Memory B cell (primary cell): ENCODE measurements at places on chromosomes 11 and 22.
A peak's percentile ranks its signal among the peaks of the same experiment; 100 is the strongest.

- H3K4me3 ChIP-seq: no peak overlapping the region
- H3K27ac ChIP-seq: no peak overlapping the region
- no peaks in the 10 kb centered on the region for H3K27me3 ChIP-seq
- peaks cover 2% of the 10 kb centered on the region for H3K36me3 ChIP-seq
These were observed 38.7 kb upstream of the CRTAM start for GRCh38 chr11:122799406-122800105.

DNA sequence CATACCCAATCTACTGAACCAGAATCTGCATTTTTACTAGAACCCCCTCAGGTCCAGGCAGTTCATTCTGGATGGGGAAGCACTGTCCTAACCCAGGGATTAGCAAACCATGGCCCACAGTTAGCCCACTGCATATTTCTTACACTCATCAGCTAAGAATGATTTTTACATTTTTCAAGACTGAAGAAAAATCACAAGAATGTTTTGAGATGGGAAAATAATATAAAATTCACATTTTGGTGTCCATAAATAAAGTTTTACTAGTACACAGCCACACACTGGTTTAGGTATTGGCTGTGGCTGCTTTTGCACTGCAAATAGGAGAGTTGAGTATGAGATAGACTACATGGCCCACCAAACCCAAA, 59.4 kb downstream of the PPFIBP2 start:
- no peak for DNase-seq
- no peak overlapping the region for H3K4me3 ChIP-seq
- peaks cover 31% of the 10 kb centered on the region for H3K4me1 ChIP-seq
- H3K27ac ChIP-seq: no peak overlapping the region
- peaks cover 14% of the 10 kb centered on the region for H3K36me3 ChIP-seq

DNA sequence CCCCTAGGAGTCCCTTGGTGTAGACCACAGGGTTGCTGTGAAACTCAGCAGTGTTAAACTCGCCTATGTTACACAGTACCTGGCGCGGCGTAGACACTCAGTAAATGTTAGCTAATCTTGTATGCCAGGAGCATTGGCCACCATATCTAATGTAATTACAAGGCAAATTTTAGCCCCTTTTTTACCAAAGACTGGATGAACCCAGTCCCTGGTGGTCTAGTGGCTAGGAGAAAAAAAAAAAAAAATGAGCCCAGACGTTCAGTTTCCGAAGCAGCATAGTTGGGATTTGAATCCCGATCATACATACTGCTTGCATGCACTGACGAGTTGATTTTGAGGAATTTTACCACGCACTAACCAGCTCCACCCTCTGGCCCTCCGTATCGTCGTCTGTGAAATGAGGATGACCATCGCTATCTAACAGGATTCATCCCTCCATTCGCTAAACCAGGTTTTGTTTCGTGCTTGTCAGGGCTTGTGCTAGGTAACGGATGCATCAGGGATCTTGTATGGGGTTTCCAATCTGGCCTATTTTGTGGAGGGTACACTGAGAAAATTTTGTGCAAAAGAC, 688 bp downstream of the PTS start:
- no peak for DNase-seq
- H3K27ac ChIP-seq: peak overlapping the region; percentile 99
- H3K4me3 ChIP-seq: peak overlapping the region; percentile 97
- H3K27me3 ChIP-seq: no peaks in the 10 kb centered on the region
- H3K36me3 ChIP-seq: peaks cover 13% of the 10 kb centered on the region

DNA sequence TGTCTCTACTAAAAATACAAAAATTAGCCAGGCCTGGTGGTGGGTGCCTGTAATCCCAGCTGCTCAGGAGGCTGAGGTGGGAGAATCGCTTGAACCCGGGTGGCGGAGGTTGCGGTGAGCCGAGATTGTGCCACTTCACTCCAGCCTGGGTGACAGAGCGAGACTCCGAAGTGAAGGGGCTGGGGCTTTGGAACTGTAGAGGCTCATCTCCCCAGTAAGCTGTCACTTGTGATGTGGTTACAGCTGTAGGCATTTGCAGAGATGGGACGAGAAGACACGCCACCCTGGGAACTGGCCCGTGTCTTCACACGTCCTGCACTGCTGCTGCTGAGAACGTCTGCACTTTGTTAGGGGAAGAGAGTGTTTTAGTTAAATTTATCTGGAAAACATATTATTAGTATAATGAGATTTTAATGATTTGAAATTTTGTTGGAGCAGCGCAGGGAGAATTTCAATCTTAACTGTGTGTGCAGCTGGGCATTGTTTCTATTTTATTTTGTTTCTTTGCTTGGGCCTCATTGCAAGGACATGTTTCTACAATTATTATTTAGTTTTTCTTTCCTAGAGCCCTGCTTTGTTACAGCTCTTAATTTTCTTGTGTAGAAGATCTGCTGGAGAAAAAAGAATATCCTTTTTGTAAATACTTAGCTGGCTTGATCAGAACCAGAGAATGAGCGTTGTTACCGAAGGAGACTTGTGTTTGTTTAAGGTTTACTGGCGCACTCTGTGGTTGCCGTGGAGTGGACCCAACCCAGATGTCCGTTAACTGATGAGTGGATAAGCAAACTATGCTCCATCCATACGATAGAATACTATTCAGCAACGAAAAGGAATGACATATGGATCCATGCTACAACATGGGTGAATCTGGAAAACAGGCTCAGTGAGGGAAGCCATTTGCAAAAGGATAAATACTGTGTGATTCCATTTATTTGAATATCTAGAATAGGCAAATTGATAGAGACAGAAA, 18.4 kb downstream of the PARVB start:
- H3K4me1 ChIP-seq: peaks cover 30% of the 10 kb centered on the region
- no peak for DNase-seq
- peak overlapping the region; percentile 69 for H3K27ac ChIP-seq
- H3K4me3 ChIP-seq: no peak overlapping the region
- H3K36me3 ChIP-seq: peaks cover 7% of the 10 kb centered on the region

DNA sequence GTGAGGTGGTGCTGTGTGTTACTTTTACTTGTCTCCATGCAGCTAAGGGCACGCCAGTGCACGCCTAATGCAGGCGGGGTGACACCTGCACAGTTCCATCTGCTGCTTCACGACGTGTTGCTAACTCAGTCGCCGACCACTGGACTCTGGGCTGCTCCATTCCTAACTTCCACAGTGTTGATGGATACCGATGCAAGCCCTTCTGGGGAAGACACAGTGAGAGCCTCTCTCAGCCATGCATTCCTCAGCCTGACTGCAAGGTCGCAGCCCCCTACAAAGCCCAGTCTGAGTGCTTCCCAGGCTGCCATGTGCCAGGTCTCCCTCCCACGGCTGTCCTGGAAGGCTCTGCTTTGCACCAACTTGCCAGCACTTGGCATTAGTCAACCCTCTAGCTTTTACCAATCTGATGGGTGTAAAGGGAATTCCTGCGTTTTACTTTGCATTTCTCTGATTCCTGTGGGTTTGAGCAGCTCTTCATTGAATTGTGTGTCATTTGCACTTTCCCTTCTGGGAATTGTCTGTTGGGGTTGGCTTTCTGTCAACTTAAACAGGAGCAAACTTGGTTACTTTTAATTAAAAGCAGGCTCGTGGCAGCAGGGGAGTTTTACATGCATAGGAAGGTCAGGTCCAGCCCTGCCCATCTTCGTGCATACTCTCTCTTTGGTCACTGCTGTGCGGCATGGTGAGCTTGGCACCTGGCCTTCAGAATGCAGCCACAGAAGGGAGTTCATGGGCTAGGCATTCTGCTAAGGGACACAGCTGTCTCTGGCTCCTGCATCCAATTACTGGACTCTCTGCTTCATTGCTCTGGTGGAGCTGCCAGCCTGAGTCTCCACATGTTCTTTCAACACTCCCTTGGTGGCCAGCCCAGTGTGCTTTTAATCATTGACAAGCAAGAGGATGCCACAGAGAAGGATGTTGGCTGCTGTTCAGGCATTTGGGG, 34.6 kb upstream of the SHANK2 start:
- no peak for DNase-seq
- H3K4me1 ChIP-seq: no peaks in the 10 kb centered on the region
- H3K27ac ChIP-seq: no peak overlapping the region
- H3K27me3 ChIP-seq: peaks cover 8% of the 10 kb centered on the region
- no peak overlapping the region for H3K4me3 ChIP-seq
